WTC11 (cell line): ENCODE measurements at places on chromosomes 3 and 15. TPM values are rescaled to one million over a fixed set of nuclear protein-coding genes. Genes with fewer than 3 reads are reported as not detected.

Gene TGM4
- not detected in 3 replicates for total RNA-seq

Gene SCN11A
- total RNA-seq, result 0.13 to 0.27 TPM (median 0.25 TPM) in 3 replicates

DNA sequence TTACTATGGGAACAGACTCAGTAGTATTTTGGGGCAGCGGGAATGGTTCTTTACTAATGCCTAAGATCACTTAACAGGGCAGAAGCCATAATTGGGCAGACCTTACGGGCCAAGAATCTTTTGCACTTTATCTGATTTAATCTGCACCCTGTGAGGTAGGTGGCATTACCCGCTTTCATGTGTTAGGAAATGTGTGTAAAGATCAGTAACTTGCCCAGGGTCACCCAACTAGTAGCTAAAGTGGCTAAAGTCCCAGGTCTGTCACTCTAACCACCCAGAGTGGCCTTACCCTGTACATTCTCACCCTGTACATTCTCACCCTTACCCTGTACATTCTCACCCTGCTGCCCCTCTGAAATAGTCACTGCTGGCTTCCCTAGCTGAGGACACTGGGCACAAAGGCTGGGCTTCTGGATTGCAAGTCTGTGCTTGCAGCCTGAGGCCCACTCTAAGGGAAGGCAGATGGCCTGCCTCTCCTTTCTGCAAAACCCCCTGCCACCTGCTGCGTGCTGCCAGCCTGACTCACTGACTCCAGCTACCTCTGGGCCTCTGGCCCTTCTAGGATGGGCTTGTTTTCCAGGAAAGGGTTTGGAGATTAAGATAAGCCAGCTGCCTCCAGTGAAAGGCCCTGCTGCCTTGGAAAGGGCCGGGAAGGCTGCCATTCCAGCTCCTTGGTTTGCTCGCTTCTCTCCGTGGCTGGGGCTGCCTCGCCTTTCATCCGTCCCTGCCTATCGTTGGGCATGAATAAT lies 37.5 kb upstream of the MYZAP start:
- no peak overlapping the region for H3K4me3 ChIP-seq
- H3K4me1 ChIP-seq, result peaks cover 33% of the 10 kb centered on the region
- peak overlapping the region; percentile 57 for H3K27ac ChIP-seq
- DNase-seq, result no peak

DNA sequence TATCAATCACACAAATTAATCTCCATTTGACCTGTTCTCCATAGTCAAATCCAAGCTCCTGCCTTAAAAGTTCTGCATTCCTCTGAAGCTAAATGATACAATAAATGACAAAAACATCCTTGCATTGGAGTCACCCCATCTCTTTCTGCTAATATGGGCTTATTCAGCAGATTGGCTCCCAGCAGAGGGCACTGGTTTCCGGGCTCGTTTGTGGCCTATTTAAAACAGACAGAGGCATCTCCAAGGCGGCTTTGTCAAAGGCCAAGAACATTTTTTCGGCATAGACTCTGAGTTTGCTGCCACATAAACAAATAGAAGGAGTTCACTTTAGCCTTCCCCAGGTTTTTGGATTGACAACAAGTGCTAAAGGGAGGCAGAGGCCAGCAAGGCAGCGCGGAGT lies 204.4 kb upstream of the RASGRP1 start:
- no peaks in the 10 kb centered on the region for H3K27me3 ChIP-seq
- H3K4me1 ChIP-seq, result no peaks in the 10 kb centered on the region
- DNase-seq, result peak; percentile 37

- peaks cover 37% of the 10 kb centered on the region for H3K4me1 ChIP-seq
- no peak overlapping the region for H3K4me3 ChIP-seq
- no peaks in the 10 kb centered on the region for H3K36me3 ChIP-seq
- peak; percentile 55 for DNase-seq
- peaks cover 27% of the 10 kb centered on the region for H3K27me3 ChIP-seq
Observed at GRCh38 chr3:72591522-72592421, 256.5 kb downstream of the SHQ1 start.
